ENCODE measurements at places on chromosomes 16 and 17. TPM values are rescaled to one million over a fixed set of nuclear protein-coding genes. Genes with fewer than 3 reads are reported as not detected.
A peak's percentile ranks its signal among the peaks of the same experiment; 100 is the strongest.

GRCh38 chr16:47470211-47470610 lies 9.1 kb downstream of the PHKB start:
- no peak for DNase-seq

DNA sequence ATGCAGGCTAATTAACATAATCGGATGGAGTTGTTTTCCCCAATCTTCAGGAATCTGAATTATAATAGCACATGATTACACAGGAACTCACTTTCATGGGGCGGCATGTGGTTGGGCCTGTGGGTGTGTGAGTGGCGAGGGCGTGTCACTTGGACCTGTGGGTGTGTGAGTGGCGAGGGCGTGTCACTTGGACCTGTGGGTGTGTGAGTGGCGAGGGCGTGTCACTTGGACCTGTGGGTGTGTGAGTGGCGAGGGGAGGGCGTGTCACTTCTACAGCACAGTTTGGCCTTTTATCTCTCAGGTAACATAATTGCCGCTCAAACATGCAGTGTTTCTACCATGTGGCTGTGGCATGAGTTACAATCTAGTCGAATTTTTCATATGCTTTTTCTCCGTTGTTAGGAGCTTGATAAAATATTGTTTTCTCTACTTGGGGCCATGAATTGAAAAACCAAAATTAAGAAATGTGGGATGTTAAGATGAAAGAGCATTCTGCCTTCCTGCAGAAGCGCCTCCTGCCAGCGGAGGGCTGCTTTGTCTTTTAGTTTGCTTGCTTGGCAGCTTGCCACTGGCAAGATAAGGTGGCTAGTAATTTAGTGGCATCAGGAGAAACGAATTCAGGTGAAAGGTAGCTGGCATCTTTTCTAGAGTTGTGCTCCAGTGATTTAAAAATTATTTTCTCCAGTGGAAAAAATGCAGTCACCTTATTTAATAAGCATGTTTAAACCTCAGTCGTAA lies 36.2 kb downstream of the USP10 start:
- peak; percentile 59 for DNase-seq

GRCh38 chr16:82835487-82836155 lies 208.9 kb downstream of the CDH13 start:
- no peak for DNase-seq

- DNase-seq, result no peak
These were observed 341.0 kb upstream of the TNRC6C start for GRCh38 chr17:77617516-77617915.

The KRTAP2-3 gene
- total RNA-seq, result not detected

Measured in Daoy (cell line).